ENCODE measurements at places on chromosomes 13 and 19. TPM values are rescaled to one million over a fixed set of nuclear protein-coding genes. Genes with fewer than 3 reads are reported as not detected.

ZNF43 gene
- 36.5 TPM for total RNA-seq

ZNF626 gene
- total RNA-seq, result 13.6 TPM

SIGLEC14 gene
- total RNA-seq, result 0.33 TPM

KISS1R gene
- total RNA-seq, result 3.1 TPM

ZNF814 gene
- total RNA-seq, result 38.4 TPM

SOHLH2 gene
- not detected for total RNA-seq

METTL21C gene
- total RNA-seq, result not detected

NLRP9 gene
- total RNA-seq, result not detected

NAT14 gene
- total RNA-seq, result 15.0 TPM

KBTBD6 gene
- total RNA-seq, result 6.9 TPM

CEACAM6 gene
- total RNA-seq, result not detected

DAND5 gene
- not detected for total RNA-seq

KRTDAP gene
- total RNA-seq, result not detected

CPT1C gene
- total RNA-seq, result 4.1 TPM

ACP7 gene
- total RNA-seq, result not detected

SMIM24 gene
- 5.2 TPM for total RNA-seq

ZNF799 gene
- total RNA-seq, result 7.6 TPM

ZNF208 gene
- 3.2 TPM for total RNA-seq

GGN gene
- not detected for total RNA-seq

BRSK1 gene
- total RNA-seq, result 9.0 TPM

ZIC2 gene
- not detected for total RNA-seq

GRIK5 gene
- total RNA-seq, result 0.44 TPM

ZNF729 gene
- not detected for total RNA-seq

APLP1 gene
- total RNA-seq, result 1.2 TPM

MAB21L1 gene
- total RNA-seq, result 0.09 TPM

COL5A3 gene
- total RNA-seq, result 0.17 TPM

SSC5D gene
- 0.86 TPM for total RNA-seq

IFNL2 gene
- not detected for total RNA-seq

C5AR1 gene
- 4.6 TPM for total RNA-seq

PLK5 gene
- not detected for total RNA-seq

F2RL3 gene
- 0.17 TPM for total RNA-seq

N4BP2L1 gene
- 48.4 TPM for total RNA-seq

GARIN5A gene
- total RNA-seq, result 0.57 TPM

INSL3 gene
- 1.6 TPM for total RNA-seq

TSHZ3 gene
- 0.45 TPM for total RNA-seq

MYO1F gene
- total RNA-seq, result 306 TPM

NCR1 gene
- 0.34 TPM for total RNA-seq

SBK2 gene
- total RNA-seq, result not detected

SGCG gene
- total RNA-seq, result not detected
